ENCODE measurements at places on chromosomes 16 and 17.

- DNase-seq, result no peak
Measured at GRCh38 chr17:19650826-19651225, 2.3 kb downstream of the ALDH3A2 start.

DNA sequence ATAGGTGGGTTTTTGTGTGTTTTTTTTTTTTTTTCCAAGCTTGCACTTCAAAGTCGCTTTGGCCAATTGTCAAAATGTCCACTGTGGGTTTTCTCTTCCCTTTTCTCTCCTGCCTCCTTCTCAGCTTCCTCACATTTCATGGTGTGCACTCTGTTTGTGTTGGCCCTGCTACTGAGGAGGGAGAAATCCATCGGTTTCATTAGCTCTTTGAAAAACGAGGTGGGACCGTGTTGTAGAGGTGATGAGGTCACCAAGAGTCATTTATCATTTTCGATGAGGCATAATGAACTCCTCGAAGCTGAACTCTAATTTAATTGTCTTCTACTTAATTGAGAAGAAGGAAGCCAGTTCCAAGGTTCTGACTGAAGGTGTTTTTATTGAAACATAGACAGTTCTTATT, 174.4 kb upstream of the TOX3 start:
- DNase-seq, result no peak

DNA sequence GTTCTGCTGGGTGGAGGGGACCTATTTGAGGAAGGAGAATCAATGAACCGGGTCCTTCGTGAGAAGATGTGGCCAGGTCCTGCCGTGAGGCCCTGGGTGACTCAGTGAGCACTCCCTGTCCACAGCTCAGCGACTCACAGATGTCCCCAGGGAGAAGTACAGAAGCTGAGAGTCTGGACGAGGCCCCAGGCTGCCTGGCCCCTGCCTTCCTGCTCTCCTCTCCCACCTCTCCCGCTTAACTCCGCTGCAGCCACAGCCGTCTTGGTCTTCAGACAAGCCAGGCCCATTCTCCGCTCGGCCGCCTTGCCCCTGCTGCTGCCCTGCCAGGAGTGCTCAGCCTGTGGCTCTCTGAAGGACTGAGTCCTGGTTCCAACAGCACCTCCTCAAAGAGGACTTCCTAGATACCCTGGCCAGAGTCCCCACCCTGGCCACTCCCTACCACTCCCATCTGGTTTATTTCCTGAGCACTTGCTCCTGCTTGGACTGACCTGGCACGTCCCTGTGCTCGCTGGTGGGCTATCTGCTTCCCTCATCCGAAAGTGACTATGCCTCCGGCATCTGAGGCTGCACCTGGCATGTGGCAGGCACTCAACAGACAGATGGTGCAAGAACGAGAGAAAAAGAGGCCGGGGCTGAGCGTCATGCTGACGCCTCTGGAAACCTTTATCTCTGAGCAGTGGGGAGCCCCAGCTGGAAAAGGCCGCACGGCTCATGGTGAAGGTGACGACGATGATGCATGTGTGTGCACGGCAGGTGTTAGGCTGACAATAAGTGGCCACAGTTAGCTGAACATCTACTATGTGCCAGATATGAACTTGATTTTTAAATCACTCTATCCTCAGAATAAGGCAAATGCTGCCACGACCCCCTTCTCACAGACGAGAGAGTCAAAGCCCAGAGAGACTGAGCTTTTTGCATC, 9.2 kb upstream of the TNFRSF13B start:
- no peak for DNase-seq

- DNase-seq, result no peak
Measured at GRCh38 chr17:56983366-56983765, 5.4 kb downstream of the SCPEP1 start.

GRCh38 chr16:10812312-10813098, 6.1 kb downstream of the TVP23A start:
- no peak for DNase-seq

- no peak for DNase-seq
Measured at GRCh38 chr17:64037802-64038201, 17.4 kb upstream of the ICAM2 start.

DNA sequence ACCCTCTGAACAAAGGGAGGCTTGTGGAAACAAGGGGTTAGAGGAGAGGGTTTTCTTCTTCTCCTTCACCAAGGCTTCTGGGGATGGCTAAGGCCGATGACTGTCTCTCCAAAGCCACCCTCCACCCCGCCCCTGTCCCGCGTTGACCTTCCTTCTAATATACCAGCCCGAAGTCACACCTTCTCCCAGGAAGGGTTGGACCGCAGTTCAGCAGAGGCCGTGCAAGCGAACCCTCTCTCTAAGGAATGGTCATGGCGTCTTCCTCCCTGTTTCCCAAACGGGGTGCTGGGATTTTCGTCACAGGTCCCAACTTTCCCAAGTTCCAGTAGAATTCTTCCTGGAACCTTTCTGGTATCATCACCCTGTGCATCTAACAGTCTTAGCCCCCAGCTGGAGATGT, 49.4 kb downstream of the FZD2 start:
- no peak for DNase-seq

- no peak for DNase-seq
Measured at GRCh38 chr17:35616536-35616935, 29.4 kb downstream of the AP2B1 start.
